ENCODE measurements at places on chromosomes 1 and 21.

DNA sequence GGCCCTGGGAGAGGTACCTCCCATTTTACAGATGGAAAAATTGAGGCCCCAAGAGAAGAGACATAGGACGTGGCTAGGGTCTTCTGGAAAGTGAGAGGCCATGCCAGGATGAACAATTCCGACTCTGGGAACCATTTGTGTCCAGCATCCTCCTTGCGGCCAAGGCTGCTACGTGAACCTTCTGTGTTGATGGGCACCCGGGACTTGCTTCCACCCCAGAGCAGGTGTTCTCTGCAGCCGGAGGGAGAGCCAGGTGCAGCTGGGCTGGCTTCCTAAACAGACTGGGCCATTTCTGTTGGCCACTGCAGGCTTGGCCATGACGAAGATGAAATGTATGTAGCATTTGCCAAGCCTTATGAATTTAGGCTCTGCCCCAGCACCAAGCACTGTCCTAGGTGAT lies 118.9 kb downstream of the PRDM2 start:
- DNase-seq: no peak

DNA sequence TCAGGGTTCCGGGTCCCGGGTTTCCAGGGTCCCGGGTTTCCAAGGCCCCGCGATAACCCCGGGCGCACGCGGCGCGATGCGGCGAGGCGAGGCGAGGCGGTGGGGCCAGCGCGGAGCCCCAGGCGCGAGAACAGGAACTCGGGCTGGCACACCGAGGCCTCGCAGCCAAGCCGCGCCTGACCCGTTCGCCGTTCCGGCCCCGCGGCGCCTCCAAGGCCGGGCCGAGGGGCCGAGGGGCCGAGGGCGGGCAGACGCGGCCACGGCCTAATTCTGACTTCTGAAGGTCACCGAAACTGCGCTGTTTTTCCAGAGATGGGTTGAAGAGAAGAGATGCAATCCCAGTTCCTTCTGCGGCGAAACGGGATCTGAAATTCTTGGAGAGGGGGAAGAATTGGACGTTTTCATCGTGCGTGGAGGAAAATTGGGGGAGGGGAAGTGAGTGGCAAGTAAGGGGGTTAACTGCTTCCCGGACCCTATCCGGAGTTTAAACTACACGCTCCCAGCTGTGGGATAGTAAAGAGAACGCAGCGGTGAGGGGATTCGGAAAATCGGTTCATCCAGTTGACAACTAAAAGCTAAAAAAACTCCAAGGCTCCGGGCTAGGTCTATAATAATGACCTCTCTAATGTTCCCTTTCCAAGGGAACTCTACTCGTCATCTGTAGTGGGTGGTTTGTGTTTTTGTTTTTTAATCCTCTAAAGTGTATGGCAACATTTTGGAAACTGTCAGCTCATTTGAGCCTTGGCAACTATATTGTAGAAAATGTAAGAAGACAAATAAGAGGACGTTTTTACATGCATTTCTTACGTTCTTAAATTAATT lies 8.2 kb downstream of the TBX15 start:
- no peak for DNase-seq

DNA sequence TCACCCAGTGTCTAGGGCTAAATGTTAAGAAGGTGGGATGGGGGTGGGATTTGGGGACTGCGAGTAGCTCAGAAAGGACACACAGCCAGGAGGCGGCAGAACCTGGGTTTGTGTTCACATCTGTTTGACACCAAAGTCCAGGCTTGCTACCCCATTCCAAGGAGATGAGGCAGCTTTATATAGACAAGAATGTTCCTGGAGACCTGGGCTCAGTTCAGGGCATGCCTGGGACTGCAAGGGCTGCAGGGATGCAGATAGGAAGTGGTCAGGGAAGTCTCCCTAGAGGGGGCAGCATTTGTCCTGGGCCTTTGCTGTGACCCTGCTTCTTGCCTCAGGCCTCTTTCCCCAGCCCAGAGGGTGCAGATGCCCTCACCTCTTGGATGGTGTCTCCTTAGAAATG lies 16.3 kb downstream of the PADI3 start:
- DNase-seq: no peak

- no peak for DNase-seq
Measured at GRCh38 chr1:53336146-53336545, 8.3 kb upstream of the LRP8 start.

DNA sequence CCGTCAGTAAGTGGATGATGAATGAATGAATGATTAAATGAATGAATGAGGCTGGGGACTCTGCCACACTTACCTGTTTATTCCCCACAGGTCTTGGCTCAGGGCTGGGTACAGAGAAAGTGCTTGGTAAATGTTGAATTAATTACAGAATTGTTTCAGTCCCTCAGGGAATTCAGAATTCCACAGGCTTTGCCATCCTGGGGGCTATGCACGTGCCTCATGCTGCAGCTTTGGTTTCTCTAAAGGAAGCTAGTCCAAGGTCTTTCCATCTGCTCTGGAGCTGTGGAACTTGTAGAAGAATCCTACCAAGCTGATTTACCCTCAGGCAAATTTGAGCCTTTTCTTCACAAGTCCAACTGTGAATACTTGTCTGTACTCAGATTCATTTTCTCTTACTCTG lies 376.8 kb upstream of the AJAP1 start:
- no peak for DNase-seq

GRCh38 chr21:31914472-31914871 lies 41.7 kb downstream of the HUNK start:
- DNase-seq: no peak

DNA sequence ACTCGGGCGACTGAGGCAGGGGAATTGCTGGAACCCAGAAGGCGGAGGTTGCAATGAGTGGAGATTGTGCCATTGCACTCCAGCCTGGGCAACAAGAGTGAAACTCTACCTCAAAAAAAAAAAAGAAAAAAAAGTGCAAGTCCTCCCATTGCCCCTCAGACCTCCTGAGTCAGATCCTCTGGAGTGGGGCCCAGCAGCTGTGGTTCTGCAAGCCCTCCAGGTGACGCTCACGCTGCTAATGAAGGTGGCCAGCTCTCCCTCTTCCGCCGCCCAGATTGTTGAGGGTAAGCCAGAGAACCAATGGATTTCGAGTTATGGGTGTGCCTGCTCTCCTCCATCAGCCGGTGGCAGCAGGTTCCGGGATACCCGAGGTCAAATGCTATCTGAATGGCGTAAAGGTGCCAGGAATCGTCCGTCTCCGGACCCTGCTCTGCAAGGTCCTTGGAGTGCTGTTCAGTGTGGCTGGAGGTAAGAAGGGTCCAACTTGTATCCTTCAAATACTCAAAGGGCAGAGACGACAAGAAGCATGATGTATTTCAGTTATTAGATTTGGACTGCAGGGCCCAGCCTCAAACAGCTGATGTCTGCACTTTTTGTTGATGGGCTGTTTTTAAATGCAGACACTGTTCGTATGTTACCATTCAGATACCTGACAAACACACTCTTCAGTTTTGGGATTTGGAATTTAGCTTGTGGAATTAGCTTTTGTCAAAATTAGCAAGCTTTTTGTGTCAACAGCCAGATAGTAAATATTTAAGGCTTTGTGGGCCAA lies 17.6 kb downstream of the CLCN6 start:
- no peak for DNase-seq

DNA sequence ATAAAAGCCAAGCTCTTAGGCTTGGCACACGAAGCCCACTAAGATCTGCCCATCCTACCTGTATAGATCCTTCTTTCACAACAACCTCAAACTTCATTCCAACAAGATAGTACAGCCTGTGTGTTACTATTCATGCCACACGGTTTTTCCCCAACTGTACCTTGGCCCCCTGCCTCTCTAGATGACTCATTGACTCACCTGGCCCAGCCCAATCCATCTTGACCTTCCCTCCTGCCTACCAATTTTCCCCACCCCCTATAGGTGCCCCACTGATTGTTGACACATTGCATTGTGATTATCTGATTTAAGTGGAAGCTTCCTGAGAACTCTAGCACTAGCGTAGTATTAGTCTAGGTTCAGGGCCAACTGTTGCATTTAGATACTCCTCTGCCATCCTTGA lies 2.0 kb upstream of the CD101 start:
- no peak for DNase-seq

DNA sequence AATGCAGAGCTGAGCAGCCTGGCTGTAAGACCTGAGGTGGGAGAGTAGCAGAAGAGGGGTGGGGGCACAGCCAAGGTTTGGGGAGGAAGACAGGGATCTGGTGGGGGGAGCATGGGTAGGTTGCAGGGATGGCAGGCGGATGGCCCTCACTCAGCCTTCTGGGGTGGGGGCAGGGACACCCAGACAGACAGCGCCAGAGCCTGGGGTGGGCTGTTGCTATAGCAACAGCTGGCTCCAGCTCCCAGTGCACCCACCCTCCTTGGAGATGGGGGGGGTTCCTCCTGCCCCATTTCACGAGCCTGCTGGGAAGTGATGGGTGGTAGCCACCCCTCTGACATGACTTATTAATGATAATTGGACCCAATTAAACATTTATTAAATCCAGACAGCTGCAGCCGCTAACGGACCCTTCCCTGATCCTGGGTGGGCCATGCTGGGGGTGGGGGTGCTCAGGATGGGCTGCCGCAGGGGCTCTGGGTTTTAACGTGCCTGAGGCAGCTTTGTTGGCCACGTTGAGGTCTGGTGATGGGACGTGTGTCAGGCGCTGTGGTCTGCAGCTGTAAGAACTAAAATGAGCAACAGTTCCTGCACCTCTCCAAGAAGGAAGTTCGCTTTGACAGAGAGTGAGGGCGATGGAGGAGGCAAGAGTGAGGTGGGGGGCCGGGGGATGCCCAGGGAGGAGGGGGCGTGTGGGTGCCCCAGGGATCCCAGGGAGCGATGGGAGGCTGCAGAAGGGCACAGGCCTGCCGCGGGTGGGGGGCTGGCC lies 19.4 kb downstream of the AGRN start:
- DNase-seq: no peak

- no peak for DNase-seq
Measured at GRCh38 chr1:182071924-182072323, 10.4 kb upstream of the ZNF648 start.

Data from stimulated activated CD4-positive, alpha-beta T cell treated with anti-CD3 and anti-CD28 coated beads, Interleukin-2, amount 100 ng/mL, for 4 hours (primary cell).